ENCODE measurements at places on chromosomes 3 and 15. TPM values are rescaled to one million over a fixed set of nuclear protein-coding genes. Genes with fewer than 3 reads are reported as not detected.

GRCh38 chr3:105177576-105177975 lies 189.1 kb upstream of the ALCAM start:
- DNase-seq, result peak; percentile 14

- DNase-seq, result no peak
Measured at GRCh38 chr3:180420016-180420415, 181.9 kb upstream of the TTC14 start.

SLC22A13 gene
- 0.24 TPM for polyA plus RNA-seq

SLC9C1 gene
- polyA plus RNA-seq, result 0.42 TPM

C15orf62 gene
- polyA plus RNA-seq, result 1.9 TPM

DNA sequence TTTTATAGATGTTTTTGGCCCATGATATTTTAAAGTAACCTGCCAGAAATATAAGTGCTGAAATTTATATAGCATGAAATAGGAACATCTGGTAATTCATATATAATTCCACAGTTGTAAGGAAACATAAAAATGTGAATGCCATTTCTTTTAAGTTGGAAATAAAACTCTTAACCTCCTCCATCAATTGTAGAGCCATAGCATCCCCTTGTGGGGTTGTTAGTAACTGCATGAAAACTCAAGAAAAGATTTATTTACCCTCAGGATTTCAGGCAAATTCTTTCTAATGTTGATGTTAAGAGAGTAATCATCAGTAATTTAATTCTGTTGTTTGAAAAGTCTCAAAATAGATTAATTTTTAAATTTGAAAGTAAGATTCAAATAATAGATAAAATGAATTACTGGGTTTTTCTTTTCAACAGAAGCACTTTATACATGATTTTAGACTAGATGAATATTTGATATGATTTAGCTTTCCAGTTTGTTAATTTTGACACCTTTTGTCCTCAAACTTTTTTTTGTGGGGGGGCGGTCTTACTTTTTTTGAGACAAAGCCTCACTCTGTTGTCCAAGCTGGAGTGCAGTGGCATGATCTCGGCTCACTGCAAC lies 74.7 kb downstream of the RASA2 start:
- peak; percentile 50 for DNase-seq

BDH1 gene
- 4.1 TPM for polyA plus RNA-seq

SCG5 gene
- polyA plus RNA-seq, result 8.5 TPM

DNA sequence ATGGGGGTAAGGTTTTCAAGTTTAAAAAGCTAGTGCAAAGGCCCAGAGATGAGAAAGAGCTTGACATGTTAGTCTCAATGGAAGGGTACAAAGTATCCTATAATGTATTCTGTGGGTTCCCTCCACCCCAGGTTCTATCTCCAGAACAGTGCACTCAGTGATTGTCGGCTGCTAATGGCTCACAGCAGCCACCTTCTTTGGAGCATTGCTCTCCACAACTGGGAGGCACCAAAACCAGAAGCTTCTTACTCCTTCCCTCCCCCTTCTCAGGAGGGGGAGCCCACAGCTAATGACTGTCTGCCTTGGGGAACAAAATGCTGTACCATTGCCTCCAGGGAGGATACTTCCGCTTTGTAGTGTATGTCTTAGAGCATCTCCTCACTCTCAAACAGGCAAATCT lies 439.4 kb upstream of the RBMS3 start:
- DNase-seq, result no peak

GRCh38 chr3:142019794-142020320 lies 129.5 kb downstream of the TFDP2 start:
- no peak for DNase-seq

DNA sequence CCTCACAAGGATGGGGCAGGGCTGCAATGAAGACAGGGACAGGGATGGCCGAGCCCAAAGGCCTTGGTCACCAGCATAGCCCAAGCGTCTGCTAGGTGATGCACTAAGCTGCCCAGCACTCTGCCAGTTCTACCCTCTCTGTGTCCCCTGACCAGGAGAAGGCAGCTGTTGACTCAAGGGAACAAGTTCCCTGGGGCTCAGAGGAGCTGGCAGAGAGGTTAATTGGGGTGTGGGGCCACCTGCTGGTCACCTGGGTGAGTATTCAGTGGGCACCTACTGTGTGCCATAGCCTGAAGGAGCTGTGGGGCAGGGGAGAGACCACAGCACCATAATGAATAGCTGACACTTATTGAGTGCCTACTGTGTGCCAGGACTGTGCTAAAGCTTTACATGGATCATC lies 22.0 kb upstream of the DOCK3 start:
- DNase-seq, result no peak

- DNase-seq, result no peak
Measured at GRCh38 chr15:99582508-99582960, 16.8 kb downstream of the MEF2A start.

GRCh38 chr3:145197051-145197820 lies 963.7 kb downstream of the PLOD2 start:
- no peak for DNase-seq

DNA sequence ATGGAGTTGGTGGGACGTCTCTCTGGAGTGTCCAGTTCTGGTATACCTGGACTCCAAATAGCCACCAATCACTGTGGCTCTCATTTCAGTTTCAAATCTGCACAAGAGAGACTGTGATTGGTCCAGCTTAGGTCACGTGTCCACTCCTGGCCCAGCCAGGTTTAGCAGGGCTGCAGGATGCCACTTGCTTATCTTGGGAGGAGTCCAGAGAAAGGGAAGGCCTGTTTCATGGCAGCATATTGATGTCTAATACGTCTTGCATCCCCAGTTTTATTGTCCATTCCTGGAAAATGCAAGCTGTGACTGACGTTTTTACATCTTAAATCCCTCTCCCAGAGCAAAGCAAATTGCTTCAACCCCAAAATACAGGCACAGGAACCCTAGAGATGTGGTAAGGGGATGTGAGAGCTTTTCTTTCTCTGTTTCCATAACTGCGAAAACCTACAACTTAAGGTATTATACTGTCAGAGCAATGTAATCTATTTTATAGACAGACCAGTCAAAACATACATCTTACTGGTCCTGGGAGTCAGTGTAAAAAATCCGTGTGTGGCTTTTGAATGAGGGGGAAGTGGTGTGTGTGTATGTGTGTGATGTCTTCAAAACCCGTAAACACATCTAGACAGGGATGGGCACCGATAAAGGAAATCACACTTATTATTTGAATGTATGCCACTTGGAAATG lies 274.4 kb downstream of the TLE3 start:
- DNase-seq, result no peak

ASTE1 gene
- polyA plus RNA-seq, result 6.2 TPM

PAQR5 gene
- 0.37 TPM for polyA plus RNA-seq

GRCh38 chr3:194876403-194877095 lies 190.9 kb downstream of the FAM43A start:
- no peak for DNase-seq

EPHB3 gene
- polyA plus RNA-seq, result 33.9 TPM

DNA sequence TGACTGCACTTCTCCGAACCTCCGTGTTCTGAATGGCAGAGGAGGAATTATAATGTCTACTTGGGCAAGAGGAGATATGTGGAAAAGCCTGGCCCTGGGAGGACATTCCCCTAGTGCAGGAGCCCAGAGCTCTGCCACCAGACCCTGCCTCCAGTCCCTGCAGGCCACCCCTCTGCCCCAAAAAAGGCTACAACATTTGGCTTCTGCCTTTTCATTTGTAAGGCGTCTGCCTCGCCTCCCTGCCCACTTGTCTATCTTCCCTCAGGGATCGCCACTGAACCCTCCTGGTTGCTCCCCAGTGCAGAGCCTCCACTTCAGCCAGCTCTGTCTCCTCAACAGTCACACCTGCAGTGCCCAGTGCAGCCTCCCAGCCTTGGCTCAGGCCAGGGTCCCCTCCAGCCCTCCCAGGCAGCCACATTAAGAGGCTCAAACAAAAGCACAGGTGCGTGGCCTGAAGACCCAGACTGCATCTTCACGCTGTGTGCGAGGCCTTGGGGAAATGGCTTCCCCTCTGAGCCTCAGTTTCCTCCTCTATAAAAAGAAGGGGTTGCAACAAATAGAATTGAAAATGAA lies 125.9 kb upstream of the SMAD3 start:
- DNase-seq, result no peak

FAM219B gene
- polyA plus RNA-seq, result 50.0 TPM

RPP25 gene
- 0.75 TPM for polyA plus RNA-seq

DNA sequence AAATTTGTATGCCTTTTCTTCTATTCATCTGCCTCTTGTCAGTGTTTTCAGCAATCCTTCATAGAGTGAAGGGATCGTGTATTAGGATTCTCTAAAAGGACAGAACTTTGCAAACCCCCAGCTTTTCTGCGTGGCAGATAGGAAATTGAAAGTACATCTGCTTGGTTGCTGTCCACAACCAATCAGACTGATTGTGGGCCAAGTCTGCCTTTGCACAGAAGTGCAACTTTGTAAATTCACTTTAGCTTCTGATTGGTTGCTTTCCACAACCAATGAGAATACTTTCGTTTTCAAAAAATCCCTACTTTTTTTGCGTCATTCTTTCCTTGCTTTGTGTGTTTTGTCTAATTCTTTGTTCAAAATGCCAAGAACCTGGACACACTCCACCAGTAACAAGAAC lies 847.4 kb downstream of the FHIT start:
- DNase-seq, result no peak

- DNase-seq, result no peak
Measured at GRCh38 chr3:25527801-25528200, 99.7 kb downstream of the RARB start.

All from forelimb muscle (tissue), 1 donor.